ENCODE measurements at places on chromosomes 1 and 21.
A peak's percentile ranks its signal among the peaks of the same experiment; 100 is the strongest.

DNA sequence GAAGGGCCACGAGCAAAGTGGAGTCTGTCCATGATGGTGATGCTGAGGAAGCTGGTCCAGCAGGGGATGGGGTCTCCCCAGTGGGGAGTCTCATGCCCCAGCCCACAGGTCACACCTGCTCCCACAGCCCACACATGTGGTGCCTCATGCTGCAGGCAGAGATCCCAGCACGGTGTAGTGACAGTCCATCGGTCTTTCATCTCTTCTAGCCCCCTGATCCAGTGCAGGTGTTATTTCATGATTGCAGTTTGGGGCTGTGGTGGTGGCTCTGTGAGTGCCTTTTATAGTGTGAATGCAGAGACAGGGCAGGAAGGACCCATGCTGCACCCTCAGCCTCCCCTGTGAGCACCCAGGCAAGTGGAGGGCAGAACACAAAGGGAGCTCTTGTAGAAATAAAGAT is 45.0 kb downstream of the UBASH3A start:
- no peak for DNase-seq

GRCh38 chr21:44485254-44485793 is 30.0 kb downstream of the LRRC3 start:
- DNase-seq = peak; percentile 51

DNA sequence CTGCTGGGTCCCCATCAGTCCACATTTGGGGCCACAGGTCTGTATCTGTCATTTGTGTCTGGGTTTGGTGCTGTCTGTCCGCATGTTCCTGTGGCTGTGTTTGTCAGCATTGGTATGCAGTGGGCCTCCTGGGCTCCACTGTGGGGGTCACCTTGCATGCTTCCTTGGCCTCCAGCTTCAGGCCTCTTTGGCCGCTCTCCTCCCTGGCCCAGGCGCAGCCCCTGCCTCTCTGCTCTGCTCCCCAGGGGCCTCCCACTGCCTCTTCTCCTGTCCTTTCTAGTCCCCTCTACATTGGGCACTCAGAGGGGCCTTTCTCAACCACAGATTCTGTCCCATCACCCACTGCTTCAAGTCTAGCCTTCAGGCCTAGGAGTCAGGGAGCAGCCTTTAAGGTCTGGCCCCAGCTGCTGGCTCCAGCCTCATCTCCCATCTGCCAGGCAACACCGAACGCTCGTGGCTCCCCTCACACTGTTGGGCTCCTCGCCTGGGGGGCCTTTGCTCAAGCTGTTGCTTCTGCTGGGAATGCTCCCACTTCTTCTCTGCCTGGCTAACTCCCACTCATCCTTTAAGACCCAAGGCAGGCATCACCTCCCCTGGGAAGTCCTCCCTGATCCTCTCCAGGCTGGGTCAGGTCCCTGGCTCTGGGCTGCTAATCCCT is 14.6 kb downstream of the ZNF362 start:
- DNase-seq = no peak

- DNase-seq = no peak
Measured at GRCh38 chr1:183165456-183165855, 20.6 kb upstream of the LAMC2 start.

- no peak for DNase-seq
Measured at GRCh38 chr1:160781186-160781766, 14.7 kb upstream of the LY9 start.

- DNase-seq = no peak
Measured at GRCh38 chr1:68373173-68373572, 76.6 kb downstream of the RPE65 start.

GRCh38 chr21:29092102-29092959 is 18.9 kb upstream of the CCT8 start:
- DNase-seq = no peak

DNA sequence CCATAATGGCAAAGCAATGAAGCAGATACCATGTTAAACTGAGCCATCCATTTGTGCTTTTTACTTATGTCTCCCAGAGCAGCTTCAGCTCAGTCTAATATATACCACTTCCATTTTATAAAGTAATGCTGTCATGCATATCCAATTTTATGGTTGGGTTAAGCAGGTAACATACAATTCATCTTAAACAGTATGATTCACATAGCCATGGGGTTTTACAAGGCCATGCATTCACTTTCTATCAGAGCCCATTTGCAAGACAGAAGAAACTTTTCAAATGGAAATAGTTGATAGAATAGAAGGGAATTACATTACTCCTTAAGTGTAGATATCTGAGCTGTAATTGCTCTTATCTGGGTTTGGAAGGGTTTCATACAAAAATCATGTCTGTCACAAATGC is 580.5 kb upstream of the CXADR start:
- DNase-seq = no peak

GRCh38 chr1:94250341-94250740 is 13.0 kb upstream of the ARHGAP29 start:
- DNase-seq = no peak

GRCh38 chr1:205748403-205749233 is 1.4 kb downstream of the NUCKS1 start:
- DNase-seq = peak; percentile 18

DNA sequence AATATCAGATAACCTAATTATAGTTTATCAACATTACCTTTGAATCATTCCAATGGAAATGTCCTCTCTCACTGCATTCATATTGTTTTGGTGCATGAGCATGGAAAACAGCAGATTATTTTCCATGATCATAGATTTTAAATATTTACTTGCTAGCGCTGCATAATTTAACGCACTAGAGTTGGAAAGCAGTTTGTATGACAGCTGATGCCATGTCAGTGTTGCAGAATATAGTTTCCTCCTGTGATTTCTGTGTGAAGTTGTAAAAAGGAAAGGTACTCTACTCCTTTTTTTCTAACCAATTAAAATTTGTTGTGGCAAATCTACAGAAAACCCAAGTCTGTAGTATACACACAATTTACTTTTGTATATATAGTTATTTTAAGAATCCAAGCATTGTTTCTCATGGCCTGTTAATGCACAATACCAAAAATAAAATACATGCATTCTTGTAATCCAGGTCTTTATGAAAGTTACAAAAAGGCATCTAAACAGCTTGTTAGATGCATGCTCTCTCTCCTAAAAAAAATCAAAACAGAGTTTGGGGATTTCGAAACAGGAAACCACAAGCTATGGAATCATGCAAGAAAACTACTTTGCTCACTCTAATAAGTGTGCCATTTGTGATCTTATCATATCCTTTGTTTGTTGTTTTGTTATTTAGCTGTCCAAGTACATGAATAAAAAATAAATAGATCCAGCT is 1.9 kb upstream of the ATG4C start:
- DNase-seq = no peak

- DNase-seq = no peak
Measured at GRCh38 chr1:204831186-204831585, 39.5 kb upstream of the NFASC start.

GRCh38 chr1:163709636-163710035 is 387.9 kb downstream of the NUF2 start:
- DNase-seq = no peak

GRCh38 chr21:35321322-35322200 is 272.5 kb upstream of the RUNX1 start:
- DNase-seq = no peak

GRCh38 chr1:109891930-109892329 is 18.7 kb upstream of the CSF1 start:
- no peak for DNase-seq

DNA sequence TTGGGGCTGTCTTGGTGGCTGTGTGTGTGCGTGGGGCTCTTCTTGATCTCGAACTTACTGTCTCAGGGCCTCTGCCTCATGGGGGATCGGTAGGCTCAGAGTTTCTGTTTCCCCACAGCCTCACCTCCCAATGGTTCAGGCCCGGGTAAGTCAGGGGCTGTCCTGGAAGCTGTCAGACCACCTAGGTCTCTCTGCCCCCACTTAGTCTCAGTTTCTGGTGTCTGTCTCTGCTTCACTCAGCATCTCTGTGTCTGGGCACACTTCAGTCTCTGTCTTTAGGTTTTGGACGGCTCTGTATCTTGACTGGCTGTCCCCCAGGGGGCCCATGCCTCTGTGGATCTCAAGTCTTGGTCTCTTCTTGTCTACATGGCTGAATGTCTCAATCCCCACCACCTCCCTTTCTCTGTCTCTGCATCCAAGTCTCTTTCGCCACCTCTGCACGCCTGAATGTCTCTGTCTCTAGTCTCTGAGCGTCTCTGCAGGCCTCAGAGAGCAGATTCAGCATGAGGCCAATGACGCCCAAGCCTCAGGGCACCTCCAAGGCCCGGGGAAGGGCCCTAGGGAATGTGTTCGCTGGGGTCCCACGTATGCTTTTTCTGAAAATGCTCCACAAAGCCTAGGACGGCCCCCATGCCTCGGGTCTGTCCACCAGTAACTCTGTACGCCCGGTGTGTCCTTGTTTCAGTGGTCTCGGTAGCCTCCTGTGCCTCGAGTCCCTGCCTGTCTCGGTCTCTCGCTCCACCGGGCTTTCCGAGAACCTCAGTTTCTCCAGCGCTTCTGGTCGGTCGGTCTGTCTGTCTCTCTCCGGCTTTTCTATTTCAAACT is 818 bp downstream of the FHL3 start:
- DNase-seq = no peak

GRCh38 chr21:33975548-33976081 is 60.0 kb upstream of the ATP5PO start:
- DNase-seq = no peak

DNA sequence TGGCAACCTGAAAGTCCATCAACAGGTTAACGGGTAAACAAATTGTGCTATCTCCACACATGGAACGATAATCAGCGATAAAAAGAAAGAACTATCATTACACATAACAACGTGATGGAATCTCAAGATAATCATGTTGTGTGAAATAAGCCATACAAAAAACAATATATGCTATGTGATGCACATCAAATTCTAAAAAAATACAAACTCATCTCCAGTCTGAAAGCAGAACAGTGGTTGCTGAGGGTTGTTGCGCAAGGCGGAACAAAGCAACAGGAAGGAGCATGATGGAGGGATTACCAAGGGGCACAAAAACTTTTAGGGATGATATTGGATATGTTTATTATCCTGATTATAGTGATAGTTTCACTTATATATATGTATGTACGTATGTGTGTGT is 324.8 kb downstream of the VAV3 start:
- DNase-seq = no peak

GRCh38 chr1:68255301-68255700 is 23.0 kb upstream of the WLS start:
- DNase-seq = no peak

DNA sequence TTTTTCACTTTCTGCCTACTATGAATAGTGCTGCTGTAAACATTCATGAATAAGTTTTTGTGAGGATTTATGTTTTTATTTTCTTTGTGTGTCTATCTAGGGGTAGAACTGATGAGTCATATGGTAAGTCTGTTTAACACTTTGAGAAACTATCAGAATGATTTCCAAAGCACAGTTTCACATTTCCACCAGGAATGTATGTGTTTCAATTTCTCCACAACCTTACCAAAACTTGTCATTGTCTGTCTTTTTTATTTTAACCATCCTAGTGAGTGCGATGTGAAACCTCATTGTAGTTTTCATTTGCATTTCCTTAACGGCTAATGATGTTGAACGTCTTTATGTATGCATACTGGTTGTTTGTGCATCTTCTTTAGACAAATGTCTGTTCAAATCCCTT is 23.5 kb downstream of the RNASEL start:
- DNase-seq = no peak

- DNase-seq = peak; percentile 83
Measured at GRCh38 chr1:172662464-172663109, 3.7 kb downstream of the FASLG start.

DNA sequence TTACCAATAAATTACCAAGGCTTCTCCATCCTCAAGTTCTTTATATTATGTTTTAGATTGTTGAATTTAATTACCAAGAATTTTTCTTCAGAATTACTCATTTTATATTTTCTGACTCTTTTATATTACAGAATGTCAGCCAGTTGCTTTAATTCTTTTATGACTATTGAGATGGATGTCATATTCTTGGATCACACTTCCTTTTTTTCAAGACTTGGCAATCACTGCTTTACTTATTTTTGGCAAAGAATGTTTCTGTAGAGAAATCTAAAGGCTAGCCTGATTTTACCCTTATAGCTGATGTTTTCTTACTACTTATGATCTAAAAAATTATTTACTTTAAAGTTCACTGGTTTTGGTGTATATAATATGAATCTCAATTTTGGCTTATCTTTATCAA is 721.1 kb upstream of the TMPRSS15 start:
- no peak for DNase-seq

DNA sequence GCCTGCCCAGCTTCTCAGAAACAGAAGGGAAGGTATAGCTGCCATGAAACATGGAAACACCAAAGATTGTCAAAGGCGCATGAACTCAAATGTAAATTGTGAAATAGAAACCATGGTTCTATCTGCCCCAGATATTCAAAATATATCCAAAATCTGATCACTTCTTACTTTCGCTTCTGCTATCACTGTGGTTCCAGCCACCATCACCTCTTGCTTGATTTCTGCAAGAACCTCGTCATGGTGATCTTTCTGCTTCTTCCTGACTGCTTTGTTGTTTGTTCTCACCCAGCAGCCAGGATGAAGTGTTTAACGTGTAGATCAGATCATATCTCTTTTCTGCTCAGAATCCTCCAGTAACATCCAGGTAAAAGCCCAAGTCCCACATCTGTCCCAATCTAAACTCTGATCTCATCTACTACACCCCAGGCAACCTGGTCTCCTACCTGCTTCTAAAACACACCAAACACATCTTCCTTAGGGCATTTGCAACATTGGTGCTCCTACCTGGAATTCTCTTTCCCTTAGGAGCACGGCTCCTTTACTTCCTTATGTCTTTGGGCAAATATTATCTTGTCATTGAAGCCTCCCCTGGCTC is 10.5 kb upstream of the LMO4 start:
- DNase-seq = no peak

- no peak for DNase-seq
Measured at GRCh38 chr1:106699433-106699832, 357.0 kb upstream of the PRMT6 start.

DNA sequence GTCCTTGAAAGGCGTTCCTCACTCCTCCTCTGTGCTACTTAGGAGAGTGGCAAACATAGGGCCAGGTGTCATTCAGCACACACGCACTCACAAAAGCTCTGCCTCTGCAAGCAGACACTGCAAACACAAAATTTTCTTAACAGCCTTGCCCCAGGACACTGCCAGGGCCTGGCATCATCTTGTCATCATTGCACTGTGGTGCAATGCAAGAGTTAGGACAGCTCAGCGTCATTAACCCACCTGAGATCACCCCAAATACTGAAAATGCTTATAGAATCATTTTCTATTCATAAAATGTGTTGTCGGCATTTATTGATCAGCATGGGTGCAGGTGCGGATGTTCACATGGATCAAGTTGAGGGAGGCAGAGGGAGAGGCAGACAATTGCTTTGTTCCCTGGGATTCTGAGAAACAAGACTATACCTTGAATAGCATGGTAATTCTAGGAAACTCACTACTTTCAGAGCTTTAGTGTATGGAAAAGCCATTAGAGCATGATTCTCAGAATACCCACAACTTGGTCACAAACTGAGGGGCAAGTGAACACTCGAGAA is 3.0 kb downstream of the ADAM30 start:
- no peak for DNase-seq

- no peak for DNase-seq
Measured at GRCh38 chr1:113088972-113089371, 16.0 kb downstream of the LRIG2 start.

Data from naive thymus-derived CD4-positive, alpha-beta T cell (primary cell).